Astrocyte (in vitro differentiated cells and primary cell): ENCODE measurements at places on chromosomes 5 and 9.

DNA sequence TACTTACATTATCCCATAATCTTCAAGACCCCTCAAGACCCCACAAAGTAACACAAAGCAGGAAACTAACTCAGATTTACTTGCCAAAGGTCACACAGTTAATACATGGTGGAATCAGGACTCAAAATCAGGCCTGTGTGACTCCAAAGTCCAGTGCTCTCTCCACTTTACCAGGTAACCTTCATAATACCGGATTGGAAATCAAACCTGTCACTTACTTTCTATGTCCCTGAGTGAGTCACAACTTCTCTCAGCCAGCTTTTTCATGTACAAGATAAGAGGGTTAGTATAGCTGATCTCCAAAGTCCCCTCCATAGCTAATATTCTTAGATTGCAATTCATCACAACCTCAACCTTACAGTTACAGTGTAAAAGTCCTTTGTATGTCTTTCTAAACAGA, 17.1 kb downstream of the STRBP start:
- no peak for DNase-seq

DNA sequence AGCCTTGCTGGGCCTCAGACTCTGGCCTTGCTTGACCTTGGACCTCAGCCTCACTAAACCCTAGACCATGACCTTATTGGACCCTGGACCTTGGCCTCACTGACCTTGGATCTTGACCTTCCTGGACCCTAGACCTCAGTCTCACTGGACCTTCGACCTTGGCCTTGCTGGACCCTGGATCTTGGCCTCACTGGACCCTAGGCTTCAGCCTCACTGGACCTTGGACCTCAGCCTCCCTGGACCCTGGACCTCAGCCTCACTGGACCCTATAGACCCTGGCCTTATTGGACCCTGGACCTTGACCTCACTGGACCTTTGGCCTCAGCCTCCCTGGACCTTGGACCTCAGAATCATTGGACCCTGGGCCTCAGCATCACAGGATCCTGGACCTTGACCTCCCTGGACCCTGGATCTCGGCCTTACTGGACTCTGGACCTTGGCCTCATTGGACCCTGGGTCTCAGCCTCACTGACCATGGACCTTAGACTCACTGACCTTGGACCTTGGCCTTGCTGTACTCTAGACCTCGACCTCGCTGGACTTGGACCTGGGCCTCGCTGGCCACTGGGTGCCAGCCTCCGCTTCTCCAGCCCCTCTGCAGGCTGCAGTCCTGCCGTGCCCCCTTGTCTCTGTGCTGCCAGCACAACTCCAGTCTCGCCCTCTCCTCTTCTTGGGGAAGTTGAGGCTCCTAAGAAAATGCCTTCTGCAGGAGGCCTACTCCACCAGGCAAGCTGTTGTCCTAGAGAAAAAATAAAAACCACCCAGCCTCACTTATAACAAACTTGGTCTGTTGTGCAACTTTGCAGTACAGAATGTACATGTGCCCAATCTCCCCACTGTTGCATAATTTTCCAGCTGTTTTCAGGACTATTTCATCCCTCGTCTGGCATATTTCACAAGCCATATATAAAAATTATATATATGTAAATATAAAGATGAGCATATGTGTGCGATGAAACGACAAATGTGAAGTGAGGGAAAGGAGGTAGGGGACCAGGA, 11.0 kb upstream of the ADAMTS2 start:
- no peak for DNase-seq

GRCh38 chr5:31894141-31894540, 255.2 kb downstream of the PDZD2 start:
- no peak for DNase-seq

DNA sequence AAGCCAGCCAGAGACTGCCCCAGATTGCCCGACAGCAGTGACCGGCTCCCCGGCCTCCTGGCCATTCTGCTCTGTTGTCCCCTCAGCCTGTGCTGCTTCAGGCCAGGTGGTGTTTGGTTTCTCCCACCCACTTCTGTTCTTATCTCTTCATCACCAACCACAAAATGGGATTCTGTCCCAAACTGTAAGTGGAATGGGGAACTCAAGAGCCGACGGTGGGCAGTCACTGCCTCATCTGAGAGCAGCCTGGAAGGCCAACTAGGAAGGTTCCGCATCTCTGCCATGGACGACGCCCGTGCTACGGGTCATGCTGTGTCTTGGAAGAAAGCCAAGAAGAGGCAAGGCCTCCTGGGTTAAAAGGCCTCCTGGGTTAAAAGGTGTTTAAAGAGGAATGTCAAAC, 219.0 kb upstream of the PIK3R1 start:
- peak; percentile 66 for DNase-seq

- DNase-seq: no peak
Measured at GRCh38 chr5:136382791-136383190, 17.4 kb upstream of the TRPC7 start.

DNA sequence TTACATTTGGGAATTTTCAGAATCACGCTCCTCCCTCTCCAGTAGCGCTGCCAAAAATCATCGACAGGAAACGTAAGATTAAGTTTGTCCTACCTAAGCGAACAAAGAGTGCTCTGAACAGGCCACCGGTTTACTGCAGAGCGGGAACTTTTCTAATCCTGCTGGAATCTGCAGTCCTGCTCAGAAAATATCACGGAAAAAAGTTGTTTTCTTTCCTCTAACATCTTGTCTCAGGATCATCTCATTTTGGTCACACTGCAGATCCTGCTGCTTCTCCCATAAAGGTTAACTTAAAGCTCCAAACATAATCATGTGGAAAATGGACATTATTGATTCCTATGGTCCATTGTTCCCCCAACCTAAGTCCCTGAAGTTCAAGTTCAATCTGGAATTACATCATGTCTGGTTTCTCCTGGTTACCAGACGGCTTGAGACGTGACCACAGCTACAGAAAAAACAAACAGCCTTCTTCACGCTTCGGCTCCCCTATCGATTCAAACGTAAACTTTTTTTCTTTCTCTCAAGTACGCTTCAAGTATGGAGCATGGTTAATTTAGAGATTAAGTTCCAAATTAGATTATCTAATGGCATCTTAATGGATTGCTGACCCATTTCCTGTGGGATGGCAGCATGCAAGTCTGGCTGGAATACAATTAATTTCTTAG, 217.6 kb downstream of the NFIB start:
- peak; percentile 96 for DNase-seq

- no peak for DNase-seq
Measured at GRCh38 chr9:76592974-76593347, 134.0 kb downstream of the GCNT1 start.

DNA sequence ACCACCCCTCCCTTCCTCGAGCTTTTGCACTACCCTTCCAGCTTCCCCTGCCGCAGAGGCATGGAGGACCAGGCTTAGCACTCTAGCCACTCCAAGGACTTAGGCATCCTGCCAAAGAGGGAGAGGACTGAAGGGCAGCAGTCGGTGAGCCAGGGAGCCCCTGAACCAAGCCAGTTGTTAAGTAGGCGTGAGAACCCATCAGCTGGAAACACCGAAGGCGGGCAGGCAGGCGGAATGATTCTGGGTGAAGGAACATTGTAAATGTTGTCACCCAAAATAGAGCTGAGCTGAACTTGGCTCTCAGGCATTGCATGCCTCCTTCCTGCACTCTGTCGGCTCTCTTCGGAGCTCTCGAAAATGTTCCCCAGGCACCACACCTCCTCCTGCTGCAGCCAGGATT, 42.8 kb downstream of the NRG2 start:
- DNase-seq: no peak

- DNase-seq: no peak
Measured at GRCh38 chr5:77258652-77259051, 48.2 kb downstream of the PDE8B start.

- no peak for DNase-seq
Measured at GRCh38 chr5:43680286-43680685, 77.3 kb downstream of the NNT start.

- no peak for DNase-seq
Measured at GRCh38 chr9:6356904-6357303, 28.7 kb downstream of the TPD52L3 start.

GRCh38 chr9:135053133-135053532, 34.3 kb upstream of the OLFM1 start:
- DNase-seq: no peak

- peak; percentile 75 for DNase-seq
Measured at GRCh38 chr9:116697362-116697761, 10.3 kb downstream of the TRIM32 start.

DNA sequence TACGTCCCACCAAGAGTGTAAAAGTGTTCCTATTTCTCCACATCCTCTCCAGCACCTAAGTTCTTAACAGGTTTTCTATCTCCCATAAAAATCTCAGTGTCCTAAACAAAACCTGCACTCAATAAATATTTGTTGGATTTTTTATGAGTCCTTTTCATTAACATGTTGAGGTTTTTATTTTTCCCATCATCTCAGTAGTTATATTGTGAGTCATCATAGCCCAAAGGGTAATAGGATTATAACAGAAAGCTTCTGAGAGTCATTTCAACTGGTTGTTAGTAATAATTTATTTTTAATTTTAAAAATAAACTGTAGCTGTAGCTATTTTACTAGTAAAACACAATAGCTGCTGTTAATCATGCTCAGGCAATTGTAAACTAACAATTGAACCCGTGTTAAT, 331.6 kb upstream of the SLC30A5 start:
- no peak for DNase-seq

DNA sequence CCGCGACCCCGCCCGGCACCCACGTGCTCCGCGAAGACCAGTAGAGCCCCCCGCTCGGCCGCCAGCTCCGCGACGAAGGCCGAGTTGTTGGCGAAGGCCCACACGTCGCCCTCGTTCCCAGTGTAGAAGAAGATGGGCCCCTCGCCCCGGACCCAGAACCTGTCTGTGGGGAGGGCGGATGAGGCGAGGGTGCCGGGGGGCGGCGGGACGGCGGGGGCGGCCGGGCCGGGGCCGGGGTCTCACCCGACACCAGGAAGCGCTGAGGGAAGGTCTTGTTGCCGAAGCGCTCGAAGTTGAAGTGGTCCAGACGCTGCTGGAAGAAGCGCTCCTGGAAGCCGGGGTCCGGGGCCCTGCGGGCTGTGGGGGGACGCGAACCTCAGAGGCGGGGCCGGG, 317 bp downstream of the DPP7 start:
- DNase-seq: no peak

DNA sequence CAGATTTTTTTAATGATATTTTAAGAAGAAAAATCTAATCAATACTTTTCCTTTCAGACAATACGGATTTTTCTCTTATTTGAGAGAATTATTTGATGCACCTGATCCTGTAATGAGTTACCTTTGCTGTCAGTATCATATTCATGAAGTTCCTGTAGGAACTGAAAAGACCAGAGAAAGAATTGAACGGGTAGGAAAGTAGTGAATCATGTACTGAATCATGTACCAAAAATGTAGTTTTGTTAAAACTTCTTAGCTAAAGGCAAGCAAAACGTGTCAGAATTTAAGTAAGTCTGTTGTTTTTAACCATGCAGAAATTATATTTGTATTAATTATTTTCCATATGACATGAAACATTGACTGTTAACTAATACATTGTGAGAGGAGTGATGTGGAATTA, 56.6 kb downstream of the SMC5 start:
- peak; percentile 57 for DNase-seq

GRCh38 chr5:159290741-159291140, 27.7 kb downstream of the UBLCP1 start:
- peak; percentile 53 for DNase-seq

- DNase-seq: no peak
Measured at GRCh38 chr9:1200847-1201251, 150.7 kb downstream of the DMRT2 start.

DNA sequence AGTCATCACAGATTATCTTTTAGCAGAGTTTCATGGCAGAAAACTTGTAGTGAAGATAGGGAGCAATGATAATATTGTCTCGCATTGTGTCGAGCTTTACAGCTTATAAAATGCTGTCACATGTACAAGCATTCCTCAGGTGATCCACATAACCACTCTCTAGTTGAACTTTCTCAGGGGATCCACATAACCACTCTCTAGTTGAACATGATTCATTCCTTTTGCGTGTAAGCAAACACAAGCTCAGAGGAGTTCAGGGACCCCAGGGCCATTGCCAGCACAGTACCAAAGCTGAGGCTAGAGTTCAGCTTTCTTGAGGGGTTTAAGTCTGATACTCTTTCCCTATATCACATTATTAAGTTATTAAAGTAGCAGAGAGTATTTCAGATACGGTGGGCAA, 86.7 kb downstream of the CDH6 start:
- peak; percentile 67 for DNase-seq

GRCh38 chr9:110040788-110041187, 167.2 kb downstream of the C9orf152 start:
- peak; percentile 80 for DNase-seq

DNA sequence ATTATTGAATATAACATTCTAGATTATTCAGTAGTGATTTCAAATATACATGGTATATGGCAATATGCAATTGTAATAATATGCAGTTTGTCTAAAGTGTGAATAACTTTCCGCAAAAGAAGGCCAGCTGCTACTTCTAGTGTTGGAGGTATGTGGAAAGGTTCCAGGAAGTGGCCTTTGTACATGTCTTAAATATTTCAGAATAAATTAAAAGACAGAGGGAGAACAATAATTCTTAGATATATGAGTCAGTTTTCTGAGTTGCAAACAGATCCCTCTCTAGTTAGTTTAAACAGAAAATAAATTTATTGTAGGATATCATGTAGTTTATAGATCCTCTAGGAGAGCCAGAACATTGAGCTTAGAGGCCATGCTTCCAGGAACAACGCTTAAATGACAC, 210.8 kb upstream of the ELL2 start:
- DNase-seq: peak; percentile 94

- peak; percentile 91 for DNase-seq
Measured at GRCh38 chr9:38017149-38017884, 51.7 kb downstream of the SHB start.

DNA sequence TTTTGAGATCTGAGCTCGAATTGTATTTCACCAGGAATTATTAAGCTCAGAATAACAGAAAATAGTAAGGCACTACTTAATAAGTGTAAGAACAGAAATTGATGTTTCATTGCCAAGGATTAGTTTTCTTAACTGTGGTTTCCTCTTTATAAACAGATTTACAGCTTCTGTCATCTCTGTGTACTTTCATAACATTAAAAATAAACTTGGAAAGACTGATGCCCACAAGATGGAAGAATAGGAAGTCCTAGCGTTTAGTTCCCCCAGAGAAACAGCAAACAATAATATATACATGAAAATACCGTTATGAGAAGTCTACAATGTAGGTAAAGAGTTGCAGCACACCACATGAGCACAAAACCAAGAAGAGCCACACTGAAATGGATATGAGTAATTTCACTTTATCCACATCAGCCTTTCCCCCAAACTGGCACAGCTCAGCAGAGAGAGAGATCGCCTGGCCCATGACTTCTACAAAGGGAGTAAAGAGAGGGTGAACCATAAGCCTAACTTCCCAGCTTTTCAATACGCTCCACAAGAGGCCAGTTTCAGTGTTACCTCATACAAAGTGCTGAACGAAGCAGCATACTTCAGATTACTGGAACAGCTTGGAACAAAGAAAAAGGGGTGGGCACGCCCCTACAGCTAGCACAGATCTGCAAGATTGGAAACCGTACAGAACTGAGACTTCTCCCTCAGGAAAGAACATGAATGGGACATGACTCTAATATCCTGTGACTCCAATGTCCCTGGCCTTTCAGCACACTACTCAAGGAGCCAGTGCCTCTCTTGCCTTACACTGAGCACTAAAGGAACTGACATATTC, 75.4 kb downstream of the EMB start:
- DNase-seq: no peak

- no peak for DNase-seq
Measured at GRCh38 chr5:73299665-73300336, 126.8 kb downstream of the TMEM174 start.

- no peak for DNase-seq
Measured at GRCh38 chr5:28726815-28727214, 1688.4 kb upstream of the CDH9 start.

GRCh38 chr5:54390015-54390414, 65.5 kb upstream of the HSPB3 start:
- peak; percentile 88 for DNase-seq

- DNase-seq: no peak
Measured at GRCh38 chr9:103471241-103471640, 476.1 kb downstream of the CYLC2 start.
